GM12891 (cell line): ENCODE measurements at places on chromosomes 2 and 18.

DNA sequence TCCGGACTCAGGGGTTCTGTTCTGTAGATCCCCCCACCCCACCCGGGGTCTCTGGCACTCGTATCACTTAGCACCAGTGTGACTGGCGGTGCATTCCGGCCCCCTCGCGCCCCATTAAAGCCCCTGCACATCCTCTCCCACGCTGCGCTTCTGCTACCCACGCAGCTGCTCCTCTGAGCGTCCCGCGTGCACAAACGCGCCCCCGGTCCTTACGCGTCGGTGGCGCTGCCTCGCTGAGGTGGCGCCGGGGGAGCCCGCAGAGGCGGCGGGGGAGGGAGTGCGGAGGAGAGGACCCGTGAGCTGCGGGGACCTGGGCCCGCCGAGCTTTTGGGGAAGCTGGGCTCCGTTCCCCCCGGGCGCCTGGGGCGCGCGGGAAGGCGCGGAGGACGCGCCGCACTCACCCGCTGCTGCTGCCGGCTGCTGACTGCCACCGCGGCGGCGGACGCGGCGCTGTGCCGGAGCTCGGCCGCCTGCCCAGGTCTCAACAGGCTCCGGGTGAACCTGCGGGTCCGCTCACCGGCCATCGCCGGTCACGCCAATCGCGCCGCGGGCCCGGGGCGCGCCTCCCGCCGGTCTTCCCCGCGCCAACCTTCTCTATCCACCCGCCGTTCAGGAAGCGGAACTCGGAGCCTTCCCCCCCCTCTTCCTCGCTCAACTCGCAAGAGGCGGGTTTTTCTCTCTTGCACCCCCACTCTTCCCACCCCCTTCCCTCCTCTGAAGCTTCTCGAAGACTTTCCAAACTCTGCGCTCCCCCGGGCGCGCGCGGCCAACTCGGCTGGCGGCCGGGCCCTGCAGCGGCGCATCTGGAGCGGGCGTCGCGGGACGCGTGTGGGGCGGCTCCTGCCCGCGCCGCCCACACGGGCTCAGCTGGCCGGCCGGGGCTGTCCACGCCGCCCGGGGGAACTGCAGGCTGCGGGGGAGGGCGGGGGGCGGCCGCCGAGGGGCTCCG, at the start of gene DOCK10:
Gene DOCK10, minus strand, starts transcription at position 618 of the 949 bp plus-strand sequence. Its CDS starts 94 bp downstream, at position 524.
- DNase-seq, result peak; percentile 38

GRCh38 chr2:68537809-68538208, 70.4 kb downstream of the APLF start:
- no peak for DNase-seq

DNA sequence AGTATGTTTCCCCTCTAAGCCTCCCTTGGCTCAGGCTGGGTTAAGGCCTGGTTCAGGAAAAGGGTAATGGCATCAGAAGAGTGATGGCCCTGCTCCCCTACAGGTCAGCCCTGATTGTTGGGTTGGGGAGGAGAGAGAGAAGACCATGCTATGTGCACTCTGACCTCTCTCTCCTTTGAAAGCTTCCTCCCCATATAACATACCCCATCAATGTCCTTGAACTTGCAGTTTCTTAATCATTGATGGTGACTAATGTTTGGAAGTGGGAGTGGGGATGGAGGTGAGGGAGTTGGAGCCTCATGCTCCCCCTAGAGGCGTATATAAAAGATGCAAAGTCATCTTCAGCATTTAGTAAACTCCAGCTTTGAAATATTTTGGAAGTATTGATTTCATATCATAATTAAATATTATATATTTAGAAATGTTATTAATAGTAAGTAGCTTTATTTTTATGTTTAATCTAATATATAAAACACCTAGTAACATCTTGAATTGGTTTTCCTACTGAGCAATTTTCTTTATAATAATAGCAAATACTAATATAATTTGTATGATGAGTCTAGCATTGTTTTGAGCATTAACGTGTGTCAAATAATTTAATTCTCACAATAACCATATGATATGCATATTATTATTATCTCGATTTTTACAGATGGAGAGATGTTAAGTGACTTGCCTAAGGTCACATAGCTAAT, 8.8 kb downstream of the PLCL1 start:
- no peak for DNase-seq

DNA sequence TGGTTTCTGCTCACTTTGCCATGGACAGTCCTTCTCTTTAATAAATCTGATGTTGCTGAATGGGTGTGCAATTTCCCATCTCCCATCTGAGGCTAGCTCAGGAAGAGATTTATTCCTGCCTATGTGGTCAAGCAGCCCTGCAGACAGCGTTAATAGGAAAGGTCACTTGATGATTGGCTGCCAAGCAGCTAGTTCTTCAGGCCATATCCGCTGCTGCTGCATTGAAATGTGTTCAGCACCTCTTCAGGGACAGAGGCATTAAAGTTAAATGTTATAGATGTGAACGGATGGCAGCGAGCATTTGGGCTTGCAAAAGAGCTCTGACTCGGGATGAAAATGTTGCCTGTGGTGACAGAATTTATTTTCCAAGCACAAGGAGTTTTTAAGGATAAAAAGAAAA, 474.2 kb downstream of the PIK3C3 start:
- no peak for DNase-seq

DNA sequence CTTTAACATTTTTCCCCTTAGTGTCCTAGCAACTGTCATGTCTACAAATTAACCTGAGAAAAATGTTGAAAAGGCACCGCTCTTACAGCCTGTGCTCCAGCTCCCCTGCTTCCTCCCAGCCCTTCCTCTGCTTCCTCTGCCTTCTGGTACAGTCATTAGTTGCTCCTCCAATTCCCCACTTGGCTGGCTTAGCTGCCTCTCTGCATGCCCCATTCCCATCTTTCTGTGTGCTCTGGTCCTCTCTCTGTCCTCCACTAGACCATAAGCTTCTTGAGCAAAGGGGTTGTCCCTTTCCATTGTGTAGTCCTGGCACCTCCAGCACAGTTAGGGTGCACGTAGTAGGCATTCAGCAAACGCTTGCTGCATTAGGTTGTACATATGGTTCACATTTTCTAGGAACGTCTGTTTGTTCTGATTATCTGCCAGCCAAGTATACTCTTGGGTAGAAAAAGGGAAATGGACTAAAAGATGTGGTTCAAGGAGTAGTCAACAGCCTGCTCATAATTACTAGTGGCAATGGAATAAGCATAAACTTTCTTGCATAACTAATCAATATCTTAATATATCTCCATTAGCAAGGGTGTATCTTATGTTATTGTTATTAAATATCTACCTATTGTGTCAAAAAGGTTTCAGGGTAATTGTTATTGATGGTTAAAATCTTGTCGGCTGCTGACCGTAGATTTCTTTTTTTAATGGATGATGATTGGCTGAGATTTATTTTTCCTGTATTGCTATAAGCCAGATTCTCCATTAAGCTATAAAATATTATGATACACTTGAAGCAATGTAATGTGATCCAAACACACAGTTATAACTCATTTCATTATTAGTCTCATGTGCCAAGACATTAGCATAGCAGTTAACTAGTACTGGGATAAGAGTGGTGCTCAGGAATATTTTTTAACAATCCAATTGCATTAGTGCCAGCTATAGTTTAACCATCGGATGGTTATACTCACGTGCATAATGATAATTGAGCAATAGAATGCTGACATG, 340.1 kb downstream of the SLC4A3 start:
- no peak for DNase-seq

- DNase-seq, result no peak
Observed at GRCh38 chr2:99386011-99386410, 48.8 kb downstream of the EIF5B start.

DNA sequence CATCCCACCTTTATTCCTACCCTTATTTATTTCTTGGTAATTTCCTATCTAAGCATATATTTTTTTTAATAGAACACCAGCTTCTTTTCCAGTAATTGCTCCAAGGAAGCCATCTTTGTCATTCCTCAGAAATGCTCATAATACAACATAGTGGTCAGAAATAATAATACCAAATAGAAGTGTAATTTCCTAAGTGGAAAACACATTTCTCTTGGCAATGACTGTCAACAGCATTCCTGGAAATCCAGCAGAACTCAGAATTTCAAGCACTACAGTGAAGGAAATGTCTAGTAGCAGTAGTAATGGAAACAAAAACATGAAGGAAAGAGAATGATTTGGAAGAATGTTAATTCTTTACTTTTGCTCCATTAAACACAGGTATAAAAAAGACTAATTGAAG, 56.6 kb downstream of the GDF7 start:
- no peak for DNase-seq
